DND-41 (cell line): ENCODE measurements at places on chromosomes 2 and 18.

DNA sequence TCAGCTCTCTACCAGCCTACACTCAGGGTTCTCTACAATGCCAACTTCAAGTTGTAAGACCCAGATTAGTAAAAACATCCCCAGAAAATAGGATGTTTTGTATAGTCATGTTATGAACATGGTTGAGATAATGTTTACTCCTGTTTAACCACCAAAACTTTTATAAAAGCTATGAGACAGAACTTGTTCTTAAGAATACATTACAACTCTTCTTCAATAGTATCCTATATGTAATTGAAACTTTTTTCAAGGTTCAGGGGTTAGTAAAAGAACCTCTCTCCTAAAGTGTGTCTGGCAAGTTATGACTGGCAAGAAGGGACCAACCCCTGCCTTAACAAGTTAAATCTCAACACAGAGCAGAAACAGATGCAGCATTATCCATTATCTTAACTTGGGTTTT, 118.8 kb upstream of the STK17B start:
- no peaks in the 10 kb centered on the region for H3K36me3 ChIP-seq
- H3K4me1 ChIP-seq, result peaks cover 21% of the 10 kb centered on the region
- DNase-seq, result no peak
- H3K27me3 ChIP-seq, result no peaks in the 10 kb centered on the region
- H3K4me3 ChIP-seq, result no peak overlapping the region
- H3K27ac ChIP-seq, result no peak overlapping the region

DNA sequence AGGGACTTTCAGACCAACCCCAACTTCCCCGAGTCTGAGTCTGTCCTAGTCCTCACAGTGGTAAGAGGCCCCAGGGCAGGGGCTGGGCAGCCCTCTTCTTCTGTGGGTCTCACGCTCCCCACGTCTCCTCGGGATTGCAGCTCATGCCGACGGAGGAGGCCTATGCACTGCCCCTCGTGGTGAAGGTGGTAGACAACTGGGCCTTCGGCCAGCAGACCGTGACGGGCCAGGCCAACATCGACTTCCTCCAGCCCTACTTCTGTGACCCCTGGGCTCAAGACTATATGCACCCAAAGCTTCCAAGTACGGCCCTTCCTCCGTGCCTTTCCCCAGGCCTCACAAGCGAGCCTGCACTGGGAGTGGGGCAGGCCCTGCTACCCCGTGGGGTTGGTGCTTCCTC, 44.3 kb downstream of the LMAN2L start:
- no peaks in the 10 kb centered on the region for H3K27me3 ChIP-seq
- H3K27ac ChIP-seq, result no peak overlapping the region
- H3K4me3 ChIP-seq, result no peak overlapping the region
- DNase-seq, result no peak
- no peaks in the 10 kb centered on the region for H3K4me1 ChIP-seq

- H3K4me1 ChIP-seq, result no peaks in the 10 kb centered on the region
- no peak overlapping the region for H3K27ac ChIP-seq
- H3K4me3 ChIP-seq, result no peak overlapping the region
- H3K36me3 ChIP-seq, result no peaks in the 10 kb centered on the region
Observed at GRCh38 chr2:149901231-149901859, 313.8 kb upstream of the MMADHC start.

DNA sequence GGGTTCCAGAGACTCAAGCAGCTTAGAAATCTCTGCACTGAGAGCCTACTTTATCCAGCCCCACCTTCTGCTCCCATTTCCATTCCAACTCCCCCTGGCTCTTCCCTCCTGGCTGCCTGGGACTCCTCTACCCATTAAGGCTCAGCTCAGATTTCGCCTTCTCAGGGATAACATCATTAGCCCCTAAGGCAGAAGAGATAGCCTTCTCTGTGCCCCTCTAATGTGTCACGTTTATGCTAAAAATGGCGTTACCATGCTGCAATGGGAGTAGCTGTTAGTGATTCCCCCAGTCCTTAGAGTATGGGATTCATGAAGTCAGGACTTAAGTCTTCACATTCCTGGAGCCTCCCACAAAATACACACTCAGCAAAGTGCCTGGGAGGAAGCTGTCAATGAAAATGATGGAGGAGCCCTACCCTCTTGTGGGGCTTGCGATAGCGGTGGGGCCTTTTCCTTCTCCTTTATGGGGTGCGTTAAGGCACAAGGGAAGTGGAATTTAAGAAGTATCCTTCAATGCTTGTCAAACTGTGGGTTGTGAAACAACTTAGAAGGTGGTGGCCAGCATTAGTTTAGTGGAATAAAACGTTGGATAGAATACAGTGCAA, 144.7 kb upstream of the COPS8 start:
- no peak for DNase-seq
- no peak overlapping the region for H3K4me3 ChIP-seq
- H3K36me3 ChIP-seq, result no peaks in the 10 kb centered on the region
- no peak overlapping the region for H3K27ac ChIP-seq
- H3K27me3 ChIP-seq, result no peaks in the 10 kb centered on the region
- H3K4me1 ChIP-seq, result no peaks in the 10 kb centered on the region

DNA sequence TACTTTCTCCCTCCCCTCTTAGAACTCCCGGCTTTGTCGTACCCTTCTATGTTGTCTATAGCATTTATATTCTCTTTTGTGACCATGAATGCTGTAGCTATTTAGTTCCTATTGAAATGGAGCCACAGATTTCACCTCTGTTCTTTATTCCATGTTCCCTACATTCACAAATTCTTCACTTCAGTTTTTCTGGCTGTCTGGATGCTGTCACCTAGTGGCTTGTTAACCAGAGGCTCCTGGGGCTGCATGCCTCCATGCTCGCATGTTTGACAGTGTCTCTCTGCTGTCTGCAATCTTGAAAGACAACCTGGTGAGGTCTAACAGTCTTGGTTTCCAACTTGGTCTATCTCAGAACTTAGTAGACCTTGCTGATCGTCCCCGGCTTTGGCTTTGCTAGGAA, 48.2 kb downstream of the CFAP221 start:
- H3K4me3 ChIP-seq, result no peak overlapping the region
- no peaks in the 10 kb centered on the region for H3K36me3 ChIP-seq
- DNase-seq, result no peak
- no peak overlapping the region for H3K27ac ChIP-seq

- peaks cover 8% of the 10 kb centered on the region for H3K27me3 ChIP-seq
- H3K27ac ChIP-seq, result no peak overlapping the region
- no peaks in the 10 kb centered on the region for H3K36me3 ChIP-seq
- no peaks in the 10 kb centered on the region for H3K4me1 ChIP-seq
Observed at GRCh38 chr2:238940806-238941205, 92.9 kb downstream of the TWIST2 start.

- peaks cover 2% of the 10 kb centered on the region for H3K27me3 ChIP-seq
- DNase-seq, result no peak
- no peaks in the 10 kb centered on the region for H3K36me3 ChIP-seq
- no peak overlapping the region for H3K27ac ChIP-seq
- no peak overlapping the region for H3K4me3 ChIP-seq
- H3K4me1 ChIP-seq, result peaks cover 9% of the 10 kb centered on the region
Observed at GRCh38 chr2:237157780-237158102, 72.1 kb downstream of the COPS8 start.

- no peak overlapping the region for H3K4me3 ChIP-seq
- no peaks in the 10 kb centered on the region for H3K36me3 ChIP-seq
- H3K27me3 ChIP-seq, result no peaks in the 10 kb centered on the region
- DNase-seq, result no peak
- H3K27ac ChIP-seq, result no peak overlapping the region
Observed at GRCh38 chr2:240638512-240639160, 13.4 kb downstream of the GPR35 start.

DNA sequence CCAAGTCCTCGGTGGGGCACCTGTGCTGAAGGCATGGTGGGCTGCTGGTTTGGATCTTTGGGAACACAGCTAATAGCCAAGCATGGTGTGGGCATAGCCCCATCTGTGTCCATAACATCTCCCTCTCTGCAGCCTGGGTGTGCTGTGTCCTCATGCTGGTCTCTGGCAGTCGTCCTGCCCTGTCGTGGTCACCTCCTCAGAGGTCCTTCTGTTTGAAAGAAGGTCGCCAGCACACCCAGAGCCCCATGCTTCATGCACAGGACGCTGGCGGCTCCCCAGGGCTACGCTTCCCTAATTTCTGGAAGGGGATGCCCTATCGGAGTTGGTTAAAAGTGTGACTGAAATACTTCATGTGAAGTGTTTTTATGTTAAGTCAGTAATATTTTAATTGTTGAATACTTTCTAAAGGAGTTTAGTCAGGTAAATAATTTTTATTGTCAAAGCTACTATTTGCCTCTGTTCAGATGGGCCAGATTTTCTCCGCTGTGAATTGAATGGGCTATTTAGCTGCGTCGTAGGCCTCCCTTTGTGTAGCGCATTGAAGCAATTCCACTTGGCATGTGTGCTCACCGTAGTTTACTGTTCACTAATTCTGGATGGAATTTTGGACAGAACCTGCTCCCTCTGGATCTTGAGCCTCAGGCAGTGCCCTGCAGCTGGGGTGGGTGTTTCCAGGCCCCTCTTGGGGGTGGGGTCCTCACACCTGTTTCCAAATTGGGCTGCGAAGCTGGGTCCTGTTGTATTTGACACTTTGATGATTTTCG, 81.9 kb downstream of the WDSUB1 start:
- H3K4me1 ChIP-seq, result peaks cover 3% of the 10 kb centered on the region
- no peak for DNase-seq
- no peak overlapping the region for H3K4me3 ChIP-seq
- no peaks in the 10 kb centered on the region for H3K27me3 ChIP-seq
- no peak overlapping the region for H3K27ac ChIP-seq

DNA sequence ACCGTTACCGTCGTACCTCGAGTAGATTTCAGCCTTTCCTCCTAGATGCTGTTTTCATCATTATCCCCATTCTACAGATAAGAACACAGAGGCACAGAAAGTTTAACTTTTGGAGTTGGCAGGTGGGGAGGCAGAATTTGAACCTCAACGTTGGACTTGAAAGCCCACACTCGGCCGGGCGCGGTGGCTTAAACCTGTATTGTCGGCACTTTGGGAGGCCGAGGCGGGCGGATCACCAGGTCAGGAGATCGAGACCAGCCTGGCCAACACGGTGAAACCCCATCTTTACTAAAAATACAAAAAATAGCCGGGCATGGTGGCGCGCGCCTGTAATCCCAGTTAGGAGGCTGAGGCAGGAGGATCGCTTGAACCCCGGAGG, 11.5 kb downstream of the CATIP start:
- H3K4me1 ChIP-seq, result no peaks in the 10 kb centered on the region
- no peaks in the 10 kb centered on the region for H3K27me3 ChIP-seq
- DNase-seq, result no peak

- no peak overlapping the region for H3K27ac ChIP-seq
- H3K27me3 ChIP-seq, result peaks cover 5% of the 10 kb centered on the region
- no peak overlapping the region for H3K4me3 ChIP-seq
- H3K36me3 ChIP-seq, result no peaks in the 10 kb centered on the region
Observed at GRCh38 chr2:181672255-181673008, 7.9 kb downstream of the NEUROD1 start.

DNA sequence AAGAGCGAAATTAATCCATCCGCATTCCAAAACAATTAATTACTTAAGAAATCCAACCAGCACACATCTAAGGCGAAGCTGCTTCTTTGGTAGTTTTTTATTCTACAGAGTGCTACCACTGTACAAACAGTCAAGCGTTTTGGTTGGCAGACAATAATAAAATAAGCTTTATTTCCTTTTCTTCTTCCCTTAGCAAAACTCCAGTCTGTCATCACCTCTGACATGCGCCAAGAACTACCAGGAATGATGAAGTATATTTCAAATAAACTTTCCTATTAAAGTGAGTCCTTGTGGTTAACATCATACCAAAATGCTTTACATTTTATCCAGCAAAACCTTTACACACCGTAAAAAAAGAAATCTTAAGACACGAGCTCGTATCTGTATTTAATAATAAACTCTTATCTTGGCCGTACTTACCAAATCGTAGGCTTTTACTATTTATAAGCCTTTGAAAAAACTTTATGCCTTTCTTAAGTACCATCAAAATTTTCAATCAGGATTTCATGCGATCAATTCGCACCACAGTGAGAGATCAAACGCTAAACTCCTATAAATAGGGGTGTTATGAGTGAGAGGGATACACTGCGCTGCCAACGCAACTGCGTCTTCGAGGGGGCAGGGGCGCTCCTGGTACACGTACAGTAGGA, 1.3 kb downstream of the ATL2 start:
- H3K27ac ChIP-seq, result peak overlapping the region; percentile 86
- peak overlapping the region; percentile 93 for H3K4me3 ChIP-seq
- peaks cover 44% of the 10 kb centered on the region for H3K4me1 ChIP-seq
- H3K36me3 ChIP-seq, result peaks cover 3% of the 10 kb centered on the region; the same call in 1 of the 2 replicates
- DNase-seq, result peak; percentile 63
- no peaks in the 10 kb centered on the region for H3K27me3 ChIP-seq

GRCh38 chr2:207506426-207506825, 23.3 kb upstream of the CREB1 start:
- no peak overlapping the region for H3K27ac ChIP-seq
- H3K4me1 ChIP-seq, result no peaks in the 10 kb centered on the region
- H3K36me3 ChIP-seq, result no peaks in the 10 kb centered on the region
- DNase-seq, result no peak
- H3K27me3 ChIP-seq, result peaks cover 11% of the 10 kb centered on the region

DNA sequence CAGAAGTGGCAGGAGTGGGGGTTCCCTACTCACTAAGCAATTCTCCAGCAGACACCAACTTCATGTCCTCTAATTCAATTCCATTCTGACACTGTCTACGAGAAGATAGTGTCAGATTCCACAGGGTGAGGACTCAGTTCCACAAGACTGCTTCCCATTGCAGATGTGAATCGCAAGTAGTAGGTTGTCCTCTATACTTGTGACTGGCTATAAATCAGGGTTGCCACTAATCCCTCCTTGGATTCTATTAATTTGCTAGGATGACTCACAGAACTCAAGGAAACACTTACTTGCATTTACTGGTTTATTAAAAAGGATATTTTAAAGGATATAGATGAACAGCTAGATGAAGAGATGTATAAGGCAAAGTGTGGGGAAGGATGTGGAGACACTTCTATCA, 184.1 kb upstream of the ACVR2A start:
- H3K27ac ChIP-seq, result no peak overlapping the region
- no peaks in the 10 kb centered on the region for H3K27me3 ChIP-seq
- H3K4me3 ChIP-seq, result no peak overlapping the region
- no peak for DNase-seq

- no peak for DNase-seq
- H3K4me3 ChIP-seq, result no peak overlapping the region
- H3K4me1 ChIP-seq, result no peaks in the 10 kb centered on the region
Observed at GRCh38 chr2:7887441-7887840, 794.4 kb upstream of the ID2 start.

GRCh38 chr2:199581935-199582360, 124.2 kb upstream of the SATB2 start:
- no peak overlapping the region for H3K4me3 ChIP-seq
- H3K4me1 ChIP-seq, result no peaks in the 10 kb centered on the region
- H3K36me3 ChIP-seq, result no peaks in the 10 kb centered on the region

- no peak overlapping the region for H3K27ac ChIP-seq
- H3K4me1 ChIP-seq, result no peaks in the 10 kb centered on the region
- no peak overlapping the region for H3K4me3 ChIP-seq
- no peak for DNase-seq
- H3K36me3 ChIP-seq, result no peaks in the 10 kb centered on the region
- H3K27me3 ChIP-seq, result peaks cover 3% of the 10 kb centered on the region
Observed at GRCh38 chr2:37421686-37422085, 77.3 kb downstream of the QPCT start.

- H3K4me1 ChIP-seq, result no peaks in the 10 kb centered on the region
- H3K36me3 ChIP-seq, result no peaks in the 10 kb centered on the region
- no peak overlapping the region for H3K4me3 ChIP-seq
Observed at GRCh38 chr18:38301621-38302020, 736.0 kb upstream of the CELF4 start.

- no peaks in the 10 kb centered on the region for H3K36me3 ChIP-seq
- H3K27ac ChIP-seq, result no peak overlapping the region
- no peaks in the 10 kb centered on the region for H3K27me3 ChIP-seq
- no peak for DNase-seq
- no peaks in the 10 kb centered on the region for H3K4me1 ChIP-seq
Observed at GRCh38 chr2:26162963-26163362, 9.9 kb upstream of the GAREM2 start.
